SHP77 (cell line): ENCODE measurements at places on chromosomes 11 and 22.

DNA sequence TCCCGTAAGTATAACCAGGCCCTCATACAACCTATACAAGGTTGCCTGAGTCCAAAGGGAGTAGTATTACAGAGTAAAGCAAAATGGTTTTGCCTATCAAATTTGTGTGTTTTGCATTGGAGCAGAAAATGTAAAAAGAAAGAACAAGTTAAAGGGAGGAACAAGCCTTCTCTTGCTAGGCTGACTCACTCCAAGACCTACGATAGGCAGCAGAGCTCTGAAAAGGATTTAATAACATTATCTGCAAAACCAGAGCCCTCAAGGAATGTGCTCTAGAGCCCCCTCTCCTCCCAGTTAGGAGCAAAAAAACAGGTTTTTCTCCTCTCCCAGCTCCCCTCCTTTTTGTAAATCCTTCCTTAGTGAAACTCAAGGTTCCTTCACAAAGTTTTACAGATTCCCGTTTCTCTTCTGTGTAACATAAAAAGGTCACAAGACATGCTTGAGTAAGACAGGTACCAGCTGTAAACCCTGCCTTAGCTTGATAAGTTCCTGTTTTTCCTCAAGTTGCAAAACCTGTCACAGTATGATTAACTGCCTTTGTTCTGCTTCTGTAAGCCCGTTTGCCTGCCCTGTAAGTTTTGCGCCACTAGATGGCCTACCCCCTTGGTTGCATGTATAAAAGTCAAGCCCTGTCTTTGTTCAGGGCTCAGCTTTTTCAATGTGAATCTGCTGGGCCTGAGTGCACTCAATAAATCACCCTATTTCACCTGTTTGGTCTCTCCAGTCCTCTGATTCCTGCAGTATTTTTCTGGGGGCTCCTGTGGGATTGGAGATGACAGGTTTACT, 498.2 kb downstream of the KCNA4 start:
- no peak for DNase-seq

- DNase-seq, result no peak
Measured at GRCh38 chr11:125452125-125452470, 44.0 kb downstream of the FEZ1 start.

GRCh38 chr22:44583854-44584253, 85.8 kb upstream of the RTL6 start:
- no peak for DNase-seq

DNA sequence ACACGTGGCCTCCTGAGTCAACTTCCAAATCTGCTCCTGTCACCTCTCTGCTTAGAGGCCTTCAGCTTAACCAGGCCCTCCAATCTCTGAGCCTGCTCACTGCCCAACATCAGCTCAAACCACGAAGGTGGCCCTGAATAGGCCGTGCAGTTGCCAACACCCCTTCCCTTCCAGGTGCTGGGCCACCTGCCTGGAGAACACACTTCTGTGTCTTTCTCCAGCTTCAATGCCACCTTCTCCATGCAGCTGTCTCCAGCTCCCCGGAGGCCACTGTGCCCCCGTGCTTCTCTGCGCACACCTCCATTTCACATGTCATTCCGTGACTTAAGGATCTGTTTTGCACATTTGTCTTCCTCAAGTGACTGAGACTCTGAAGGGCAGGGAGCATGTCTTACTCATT, 5.3 kb downstream of the RELA start:
- no peak for DNase-seq

DNA sequence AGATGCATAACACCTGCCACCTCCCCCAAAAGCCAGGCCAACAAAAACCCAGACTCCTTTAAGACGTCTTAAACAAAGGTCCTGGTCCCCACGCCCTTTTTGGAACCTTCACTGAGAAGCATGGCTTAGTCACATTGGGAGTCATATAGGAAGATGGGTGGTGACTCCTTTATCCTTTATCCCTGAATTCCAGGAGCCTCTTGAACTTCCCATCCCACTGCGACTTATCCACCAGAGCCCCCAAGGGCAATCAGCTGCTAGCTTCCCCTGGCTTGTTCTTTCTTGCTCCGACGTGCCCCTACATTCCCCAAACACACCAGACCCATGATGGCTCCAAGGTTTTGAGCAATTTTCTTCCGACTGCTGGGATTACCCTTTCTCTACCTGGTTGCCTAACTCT, 567.0 kb upstream of the CADM1 start:
- DNase-seq, result no peak
